ENCODE measurements at places on chromosomes 2 and 18.

DNA sequence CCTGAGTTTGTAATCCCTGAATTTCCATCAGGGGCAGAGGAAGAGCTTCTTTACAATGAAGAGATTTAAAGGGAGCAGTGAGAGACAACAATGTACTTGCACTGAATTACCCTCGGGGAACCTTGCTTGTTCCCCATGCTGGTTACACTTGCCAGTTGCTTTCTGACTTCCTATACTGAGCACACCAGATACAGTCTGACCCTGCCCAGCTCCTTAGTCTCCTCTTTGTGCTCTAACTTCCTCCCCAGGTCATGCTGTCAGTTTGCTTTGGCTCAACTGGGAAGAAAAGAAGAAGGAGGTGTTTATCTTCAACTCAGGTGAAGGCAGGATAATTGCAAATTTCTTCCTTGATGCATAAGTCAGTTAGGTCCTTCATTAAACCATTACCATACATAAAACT lies 658.4 kb downstream of the NYAP2 start:
- DNase-seq = no peak

DNA sequence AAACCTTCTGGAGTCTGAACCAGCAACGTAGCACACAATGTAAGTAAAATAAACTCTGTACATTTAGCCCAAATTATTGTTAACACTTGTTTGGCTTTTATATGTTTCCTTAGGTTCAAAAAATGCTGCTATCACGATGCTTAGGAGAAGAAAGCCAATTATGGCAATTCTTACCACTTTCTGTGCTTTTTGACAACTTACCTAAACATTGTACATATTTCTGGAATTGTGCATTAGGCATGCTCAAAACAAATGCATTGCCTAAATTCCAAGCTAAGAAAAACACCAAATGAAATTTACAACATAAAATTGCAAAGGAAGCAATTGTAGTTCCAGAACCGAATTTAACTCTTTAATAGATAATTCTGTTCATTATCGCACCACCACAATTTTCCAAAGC lies 585.6 kb upstream of the DSEL start:
- no peak for DNase-seq

DNA sequence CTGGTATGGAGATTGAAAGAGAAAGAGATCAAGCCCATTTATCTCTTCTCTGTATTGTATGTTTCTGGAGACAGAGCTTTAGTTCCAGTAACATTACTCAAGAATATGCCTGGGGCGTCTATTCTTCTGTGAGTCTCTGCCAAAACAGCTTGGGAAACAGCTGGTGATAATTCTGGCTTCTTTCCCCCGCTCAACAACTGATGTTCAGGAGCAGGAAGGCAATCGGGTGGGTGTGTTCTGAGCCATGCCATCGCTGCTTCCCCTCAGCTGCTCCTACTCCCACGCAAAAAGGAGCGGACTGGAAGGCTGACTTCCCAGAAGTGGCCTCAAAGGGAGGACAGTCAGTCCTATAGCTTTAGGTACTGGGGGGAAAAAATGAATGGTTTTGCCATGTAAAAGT lies 695.1 kb downstream of the PLCL1 start:
- DNase-seq = no peak

DNA sequence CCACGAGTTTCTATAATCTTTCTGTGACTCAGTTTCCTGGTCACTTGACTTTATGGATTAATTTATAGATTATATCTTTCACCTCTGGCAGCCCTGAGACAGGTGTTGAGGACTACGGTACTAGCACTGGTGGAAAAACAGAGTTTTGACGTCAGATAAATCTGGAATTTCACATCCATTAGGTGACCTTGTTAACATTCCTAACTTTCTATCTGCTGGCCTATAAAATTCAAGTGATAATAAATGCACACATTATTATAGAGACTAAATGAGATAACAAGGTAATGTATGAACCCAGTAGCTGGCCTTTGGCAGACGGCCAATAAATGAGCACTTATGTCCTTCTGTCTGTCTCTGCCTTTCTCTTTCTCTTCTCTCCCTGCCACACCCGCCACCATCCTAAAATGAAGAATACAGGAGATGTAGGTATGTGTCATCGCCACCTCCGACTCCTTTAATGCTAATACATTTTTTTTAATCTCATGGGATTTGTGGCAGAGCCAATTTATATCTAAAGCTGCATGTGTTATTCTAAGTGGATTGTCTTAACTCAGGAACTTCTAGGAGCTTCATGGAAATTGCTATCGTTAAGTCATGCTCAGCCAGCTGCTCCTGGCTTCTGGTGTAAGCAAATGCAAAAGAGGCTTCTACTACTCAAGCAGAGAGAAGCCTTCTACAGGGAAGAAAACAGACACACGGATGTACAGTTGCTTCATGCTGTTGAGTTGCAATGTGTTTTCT lies 2.3 kb downstream of the TM4SF20 start:
- no peak for DNase-seq

- peak; percentile 41 for DNase-seq
These were observed 67.2 kb downstream of the SLC8A1 start for GRCh38 chr2:40384714-40385113.

All from NCI-H226 (cell line).